ENCODE measurements at places on chromosomes 4 and X.

GRCh38 chr4:8115916-8116315, 42.7 kb downstream of the ABLIM2 start:
- no peak for DNase-seq

DNA sequence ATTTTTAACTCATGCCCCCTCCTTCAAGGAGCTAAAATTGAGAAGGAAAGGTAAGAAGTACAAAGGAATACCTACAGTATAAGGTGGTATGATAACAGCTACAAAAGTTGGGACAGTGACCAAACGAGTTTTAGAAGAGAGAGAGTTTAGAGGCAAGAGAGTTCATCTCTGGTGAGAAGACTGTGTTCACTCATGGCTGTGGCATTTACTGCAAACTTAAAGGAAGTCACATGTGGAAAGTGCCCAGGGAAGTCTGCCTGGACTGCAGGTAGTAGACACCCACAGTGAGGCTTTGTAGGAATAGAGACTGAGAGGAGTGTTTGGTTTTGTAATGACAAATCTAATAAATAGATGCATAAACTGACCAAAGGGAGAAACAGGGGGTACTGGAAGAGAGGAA, 493.5 kb downstream of the IL15 start:
- DNase-seq = no peak

GRCh38 chr4:140395668-140396067, 22.2 kb downstream of the SCOC start:
- no peak for DNase-seq

DNA sequence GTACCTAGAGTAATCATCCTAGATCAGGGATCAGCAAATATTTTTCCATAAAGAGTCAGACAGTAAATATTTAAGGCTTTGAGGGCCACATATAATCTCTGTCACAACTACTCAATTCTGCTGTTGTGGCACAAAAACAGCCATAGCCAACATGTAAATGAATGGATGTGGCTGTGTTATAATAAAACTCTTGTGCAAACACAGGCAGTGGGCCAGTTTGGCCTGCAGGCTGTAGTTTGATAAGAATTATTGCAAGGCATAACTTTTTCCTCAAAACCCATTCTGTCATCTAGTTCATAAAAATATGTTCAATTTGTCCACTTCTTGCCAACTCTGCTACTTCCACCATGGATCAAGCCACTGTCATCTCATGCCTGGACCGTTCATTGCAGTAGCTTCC, 39.4 kb upstream of the SHROOM4 start:
- DNase-seq = no peak

DNA sequence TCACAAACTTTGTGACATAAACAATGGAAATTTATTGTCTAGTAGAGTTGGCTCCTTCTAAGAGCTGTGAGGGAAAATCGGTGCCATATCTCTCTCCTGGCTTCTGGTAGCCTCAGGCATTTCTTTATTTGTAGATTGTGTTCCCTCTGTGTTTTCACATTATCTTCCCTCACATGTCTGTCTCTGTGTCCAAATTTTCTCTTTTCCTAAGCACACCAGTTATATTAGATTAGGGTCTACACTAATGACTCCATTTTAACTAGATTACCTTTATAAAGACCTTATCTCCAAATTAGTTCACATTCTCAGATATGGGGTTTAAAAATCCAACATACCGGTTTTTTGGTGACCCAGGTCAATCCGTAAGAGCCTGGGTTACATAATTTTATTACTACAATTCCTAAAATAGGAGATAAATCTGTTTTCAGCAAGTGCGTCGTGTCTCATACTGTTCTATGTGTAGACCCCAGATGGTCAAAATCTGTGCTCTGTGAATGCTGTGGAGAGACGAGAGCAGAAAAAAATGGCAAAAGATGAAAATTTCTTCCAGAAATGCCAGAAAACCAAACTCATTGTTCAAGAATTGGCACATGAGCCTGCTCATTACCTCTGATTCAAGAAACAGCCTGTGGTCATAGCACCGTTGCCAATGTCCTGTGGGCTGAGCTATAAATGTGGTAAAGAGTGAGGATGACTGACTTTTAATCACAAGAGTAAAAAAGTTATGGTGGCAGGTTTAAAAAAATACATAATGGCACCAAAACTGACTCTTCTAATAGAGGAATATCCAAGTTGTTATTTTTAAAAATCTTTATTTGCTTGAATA, 574.7 kb downstream of the PCDH7 start:
- no peak for DNase-seq

GRCh38 chrX:109672239-109672638, 47.3 kb upstream of the KCNE5 start:
- no peak for DNase-seq

DNA sequence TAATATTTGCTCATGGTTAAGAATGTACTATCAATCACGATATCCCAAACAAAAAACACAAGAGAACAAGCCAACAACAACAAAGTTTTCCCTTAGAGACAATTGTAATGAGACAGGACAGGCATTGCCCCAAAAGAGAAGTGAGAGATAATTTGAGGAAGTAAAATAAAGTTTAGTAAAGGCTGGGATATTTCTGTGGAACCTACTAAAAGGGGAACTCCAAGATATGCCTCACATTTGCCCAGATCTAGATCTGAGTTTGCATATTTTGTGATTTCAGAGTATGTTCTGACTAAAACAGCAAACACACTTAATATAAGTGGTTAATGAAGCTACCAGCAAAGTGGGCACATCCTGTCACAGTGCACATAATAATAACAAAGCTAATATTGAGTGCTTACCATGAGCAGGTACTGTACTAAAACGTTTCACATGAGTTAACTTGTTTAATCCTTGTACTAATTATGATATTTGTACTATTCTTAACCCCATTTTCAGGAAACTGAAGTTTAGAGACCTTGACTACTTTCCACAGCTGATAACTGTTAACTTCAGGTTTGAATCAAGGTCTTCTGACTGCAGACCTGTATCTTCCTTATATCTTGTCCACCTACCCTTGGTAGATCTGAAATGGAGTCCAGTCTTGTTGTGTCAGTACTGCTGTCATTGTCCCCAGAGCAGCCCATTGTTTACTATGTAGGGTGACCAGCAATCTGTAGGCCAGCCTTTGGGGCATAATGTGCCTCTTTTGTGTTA, 26.0 kb upstream of the BMP2K start:
- DNase-seq = peak; percentile 67

- DNase-seq = no peak
These were observed 12.6 kb downstream of the TAF1 start for GRCh38 chrX:71378732-71379131.

DNA sequence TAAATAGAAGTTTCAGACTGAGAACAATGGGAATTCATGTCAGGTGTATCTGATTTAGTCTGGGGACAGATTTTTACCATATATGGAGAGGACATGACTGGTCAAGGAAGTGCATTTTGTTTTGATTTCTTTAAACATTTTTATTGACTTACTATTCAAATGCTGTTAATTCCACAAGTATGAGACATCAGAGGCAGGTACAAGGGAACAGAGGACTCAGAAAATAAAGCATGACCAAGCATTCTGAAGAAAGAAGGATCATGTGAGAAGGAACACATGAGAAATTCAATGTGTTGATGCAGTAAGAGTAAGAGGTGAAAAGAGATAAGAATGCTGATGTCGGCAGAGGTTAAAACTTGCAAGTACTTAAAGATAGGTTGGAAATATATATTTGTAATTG, 1452.6 kb downstream of the PCDH7 start:
- DNase-seq = peak; percentile 13

Data from AG10803 (cell line).